ENCODE measurements at places on chromosomes 1 and 21.

- DNase-seq: no peak
Measured at GRCh38 chr1:98674075-98674781, 12.7 kb downstream of the SNX7 start.

GRCh38 chr1:199218533-199218932 is 579.7 kb downstream of the PTPRC start:
- DNase-seq: no peak

DNA sequence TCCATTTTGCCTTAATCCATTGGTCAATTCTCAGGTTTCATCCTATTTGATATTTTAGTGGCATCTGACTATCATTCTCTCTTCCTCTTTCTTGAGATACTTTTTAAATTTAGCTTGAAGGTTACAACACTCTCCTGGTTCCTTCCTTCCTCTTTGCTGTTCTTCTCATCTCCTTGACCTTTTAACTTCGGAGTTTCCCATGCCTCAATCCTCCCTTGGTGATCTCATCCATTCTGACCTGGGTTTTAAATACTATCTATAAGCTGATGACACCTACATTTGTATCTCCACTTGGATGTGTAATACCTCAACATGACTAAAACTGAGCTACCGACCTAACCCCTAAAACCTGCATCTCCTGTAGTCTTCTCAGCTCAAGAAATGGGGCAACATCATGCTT is 4.8 kb upstream of the ZNF687 start:
- peak; percentile 8 for DNase-seq

DNA sequence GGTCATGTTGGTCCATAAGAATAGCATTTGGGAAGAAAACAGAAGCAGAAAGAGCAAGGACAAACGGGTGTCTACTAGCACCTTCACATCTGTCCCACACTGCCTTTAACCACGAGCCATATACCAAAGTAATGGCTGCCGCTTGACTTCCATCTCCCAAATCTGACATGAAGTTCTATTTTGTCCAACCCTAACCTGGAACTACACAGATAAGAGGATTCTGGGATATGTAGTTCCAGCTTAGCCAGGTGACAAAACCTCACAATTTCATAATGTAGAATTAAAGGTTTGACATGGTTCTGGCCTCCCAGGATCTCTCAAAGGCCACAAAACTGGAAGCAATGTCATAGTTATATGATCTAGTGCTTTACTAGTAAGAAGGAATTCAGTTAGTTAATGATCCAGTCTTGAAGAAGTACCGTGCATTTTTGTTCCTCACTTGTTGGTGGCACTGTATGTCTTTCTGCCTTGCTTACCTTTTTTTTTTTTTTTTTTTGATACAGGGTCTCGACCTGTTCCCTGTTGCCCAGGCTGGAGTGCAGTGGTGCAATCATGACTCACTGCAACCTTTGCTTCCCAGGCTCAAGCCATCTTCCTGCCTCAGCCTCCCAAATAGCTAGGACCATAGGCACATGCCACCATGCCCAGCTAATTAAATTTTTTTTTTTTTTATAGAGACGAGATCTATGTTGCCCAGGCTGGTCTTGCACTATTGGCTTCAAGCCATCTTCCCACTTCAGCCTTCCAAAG is 17.5 kb downstream of the PTGFRN start:
- no peak for DNase-seq

DNA sequence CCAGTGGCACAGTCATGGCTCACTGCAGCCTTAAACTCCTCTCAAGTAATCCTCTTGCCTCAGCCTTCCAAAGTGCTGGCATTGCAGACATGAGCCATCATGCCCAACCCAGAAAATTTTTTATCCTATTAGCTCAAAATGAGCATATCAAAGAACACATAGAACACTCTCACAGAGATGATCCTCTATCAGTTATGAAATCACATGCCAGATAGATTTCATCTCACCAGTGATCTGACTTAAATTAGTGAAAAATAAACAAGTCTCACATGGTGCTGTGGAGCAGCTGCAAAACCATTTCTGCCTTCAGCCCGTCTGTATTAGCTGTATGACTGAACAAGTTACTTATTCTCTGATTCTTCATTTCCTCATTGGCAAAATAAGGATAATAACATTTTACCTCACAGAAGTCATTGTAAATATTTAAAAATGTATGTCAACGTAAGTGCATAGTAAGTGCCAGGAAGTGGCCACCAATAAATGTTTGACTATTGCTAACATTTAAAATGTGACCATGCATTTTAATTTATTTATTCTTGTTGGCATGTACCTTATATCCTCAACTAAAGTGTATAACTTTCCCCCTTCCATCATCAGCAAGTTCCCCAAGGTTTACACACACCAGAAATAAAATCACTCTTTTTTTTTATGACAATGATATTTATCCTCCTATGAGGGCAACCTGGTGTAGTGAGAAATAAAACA is 29.0 kb upstream of the SLC19A2 start:
- no peak for DNase-seq

DNA sequence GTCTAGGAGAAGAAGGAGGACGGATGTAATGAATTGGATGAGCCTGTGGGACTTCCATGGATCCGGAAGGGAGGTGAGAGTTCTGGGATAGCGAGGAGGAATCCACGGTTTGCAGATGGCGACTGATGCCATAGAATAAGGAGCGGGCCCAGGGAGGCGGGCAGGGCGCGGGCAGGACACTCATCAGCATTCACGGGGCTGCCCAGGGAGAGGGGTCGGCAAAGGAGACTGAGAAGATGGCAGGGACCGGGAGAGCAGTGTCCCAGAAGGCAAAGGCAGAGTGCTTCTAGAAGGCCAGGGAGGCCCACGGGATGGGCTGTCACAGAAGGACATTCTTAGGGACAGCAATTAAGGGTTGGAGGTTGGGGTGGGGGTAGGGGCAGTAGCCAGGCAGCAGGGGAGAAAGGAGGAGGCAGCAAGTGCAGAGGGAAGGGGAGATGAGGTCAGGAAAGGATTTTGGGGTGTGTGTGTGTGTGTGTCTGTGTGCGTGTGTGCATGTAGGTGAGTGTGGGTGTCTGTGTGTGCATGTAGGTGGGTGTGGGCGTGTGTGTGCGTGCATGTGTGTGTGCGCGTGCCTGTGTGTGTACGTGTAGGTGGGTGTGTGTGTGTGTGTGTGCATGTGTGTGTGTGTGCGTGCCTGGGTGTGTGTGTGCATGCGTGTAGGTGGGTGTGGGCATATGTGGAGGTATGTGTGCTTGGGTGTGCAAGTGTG is 1.1 kb upstream of the COL8A2 start:
- no peak for DNase-seq

DNA sequence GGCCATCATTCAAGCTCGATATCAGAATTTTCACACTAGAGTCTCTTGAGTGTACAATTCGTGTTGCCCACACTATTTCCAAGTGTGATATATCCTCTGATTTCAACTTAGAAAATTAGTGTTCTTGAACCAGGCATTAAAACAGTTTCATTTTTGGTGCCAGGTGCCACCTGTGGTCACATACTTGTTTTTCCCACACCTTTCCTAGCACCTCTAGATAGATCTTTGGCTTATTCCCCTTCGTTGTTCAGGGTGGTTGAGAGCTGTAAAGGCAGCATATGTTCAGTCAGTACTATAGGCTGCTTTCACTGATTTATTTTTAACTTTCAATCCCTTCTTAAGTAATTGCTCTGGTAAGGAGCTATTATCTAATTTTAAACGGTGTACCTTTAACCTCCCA is 131.1 kb downstream of the NEK7 start:
- no peak for DNase-seq

- no peak for DNase-seq
Measured at GRCh38 chr1:38139738-38140487, 93.3 kb upstream of the POU3F1 start.

- DNase-seq: no peak
Measured at GRCh38 chr21:41885341-41886024, 6.3 kb upstream of the PRDM15 start.

DNA sequence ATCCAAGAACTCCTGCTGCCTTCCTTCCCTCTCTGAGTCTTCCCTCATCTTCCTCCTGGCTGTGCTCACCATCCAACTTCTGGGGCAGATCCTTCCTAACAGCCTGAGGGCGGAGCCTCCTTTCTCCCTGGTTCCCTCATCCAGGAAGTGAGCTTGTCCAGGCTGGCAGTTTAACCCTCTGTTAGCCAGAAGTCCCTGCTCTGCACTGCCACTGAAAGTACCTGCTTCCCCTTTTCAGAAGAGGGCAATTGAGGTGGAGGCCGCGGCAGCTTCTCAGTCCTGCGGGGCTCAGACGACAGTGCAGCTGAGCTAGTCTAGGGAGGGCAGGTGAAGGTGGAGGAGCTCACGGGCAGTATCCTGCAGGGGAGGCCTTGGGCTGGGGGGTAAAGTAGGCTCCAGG is 149.1 kb downstream of the FCRL5 start:
- DNase-seq: no peak

GRCh38 chr1:112706505-112707220 is at the start of gene RHOC:
TSS of gene RHOC (minus strand) at chr1:112707127. CDS start at chr1:112703799, 3,328 bp downstream.
- peak; percentile 54 for DNase-seq

- no peak for DNase-seq
Measured at GRCh38 chr1:31214316-31215064, 25.2 kb downstream of the NKAIN1 start.

DNA sequence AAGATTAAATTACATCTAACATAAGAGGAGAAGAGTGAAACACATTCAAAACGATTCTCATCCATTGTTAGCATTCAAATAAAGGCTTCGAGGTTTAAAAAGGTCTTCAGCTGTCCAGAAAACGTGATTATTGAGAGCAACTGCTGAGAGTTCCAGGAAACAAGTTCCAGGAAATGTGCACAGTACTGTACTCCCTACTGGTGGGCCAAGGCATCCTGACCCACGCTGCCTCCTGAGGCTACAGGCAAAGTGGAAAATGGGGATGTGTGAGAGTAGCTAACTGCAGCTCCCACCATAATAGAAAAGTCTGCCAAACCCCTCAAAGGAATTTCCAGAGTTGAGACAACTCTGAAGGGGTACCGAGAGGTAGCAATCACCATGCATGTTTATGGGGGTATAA is 2.0 kb downstream of the VAV3 start:
- no peak for DNase-seq

DNA sequence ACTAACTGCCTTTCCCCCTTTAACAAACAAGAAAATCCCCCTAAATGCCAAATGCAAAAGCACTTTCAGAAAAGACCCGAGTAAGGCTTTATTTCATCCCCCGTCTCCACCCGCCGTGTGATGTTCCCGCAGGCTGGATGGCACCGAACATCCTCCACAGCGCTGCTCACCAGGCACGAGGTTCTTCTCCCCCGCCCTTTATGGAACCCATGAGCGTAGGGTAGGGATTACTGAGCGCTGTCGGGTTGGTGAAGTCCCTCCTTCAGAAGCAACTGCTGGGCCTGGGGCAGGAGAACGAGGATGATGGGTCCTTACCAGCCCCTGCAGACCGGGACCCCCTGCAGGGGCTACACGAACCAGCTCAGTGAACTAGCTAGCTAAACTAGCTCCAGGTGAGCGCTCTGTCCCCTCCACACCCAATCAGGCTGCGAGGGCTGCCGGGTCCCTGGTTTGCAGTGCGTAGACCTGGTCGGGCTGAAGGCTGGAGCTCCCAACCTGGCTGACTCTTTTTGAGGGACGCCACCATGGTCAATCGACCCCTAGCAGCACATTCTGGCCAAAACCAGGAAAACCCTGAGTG is 80.4 kb downstream of the ITPKB start:
- no peak for DNase-seq

DNA sequence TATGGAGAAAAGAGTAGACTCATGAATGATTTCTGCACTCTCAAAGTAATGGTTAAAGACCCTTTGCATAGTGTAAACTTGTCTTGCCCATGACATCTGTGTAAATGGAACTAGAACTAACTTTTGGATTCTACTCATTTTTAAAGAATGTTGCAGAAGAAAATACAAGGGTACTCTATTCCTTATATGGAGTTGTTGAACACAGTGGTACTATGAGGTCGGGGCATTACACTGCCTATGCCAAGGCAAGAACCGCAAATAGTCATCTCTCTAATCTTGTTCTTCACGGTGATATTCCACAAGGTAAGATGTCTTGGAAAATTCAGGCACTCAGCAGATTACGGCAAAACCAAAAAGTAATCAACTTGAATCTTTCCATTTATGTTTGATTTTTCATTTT is 19.8 kb downstream of the CCT8 start:
- no peak for DNase-seq

GRCh38 chr21:29307718-29308455 is 9.2 kb downstream of the BACH1 start:
- DNase-seq: no peak

DNA sequence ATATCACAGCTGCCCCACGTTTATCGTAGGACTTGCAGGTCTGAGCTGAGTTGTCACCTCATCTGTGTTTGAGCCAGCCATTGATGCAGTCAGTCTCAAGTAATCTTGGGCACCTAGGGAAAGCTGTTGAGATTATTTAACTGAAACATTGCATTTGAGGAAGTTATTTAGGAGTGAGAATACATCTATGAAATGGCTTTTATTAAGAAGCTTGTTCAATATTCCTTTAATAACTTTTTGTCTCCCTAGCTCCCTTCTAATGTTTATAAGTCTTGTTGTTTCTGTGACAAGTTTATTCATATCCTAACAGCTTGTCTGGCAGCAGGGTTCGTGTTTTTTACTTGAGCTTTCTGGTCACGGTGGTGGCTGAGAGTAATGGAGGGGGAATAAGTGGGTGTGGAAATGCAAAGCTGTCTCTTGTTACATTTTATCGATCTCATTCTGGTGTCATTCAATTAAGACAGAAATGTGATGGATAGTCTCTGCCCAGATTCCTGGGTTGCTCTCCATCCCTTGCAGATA is 555.9 kb downstream of the USP25 start:
- no peak for DNase-seq

DNA sequence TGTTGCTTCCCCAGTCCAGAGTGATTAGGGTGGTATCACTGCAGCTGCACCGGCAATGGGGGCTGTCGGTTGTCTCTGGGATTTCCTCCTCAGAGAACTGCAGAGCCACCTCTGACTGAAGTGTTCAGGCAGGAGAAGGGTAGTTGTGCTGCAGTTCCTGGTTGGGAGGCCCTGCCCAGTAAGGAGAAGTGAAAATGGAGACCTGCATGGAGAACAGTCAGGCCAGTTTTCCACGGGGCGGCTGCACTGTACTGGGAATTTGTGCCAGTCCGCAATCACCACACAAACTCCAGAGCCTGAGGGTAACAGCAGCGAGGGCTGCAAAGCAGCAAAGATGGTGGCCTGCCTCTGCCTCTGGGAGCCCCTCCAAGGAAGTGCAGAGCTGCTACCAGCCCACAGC is 58.1 kb upstream of the CCDC190 start:
- no peak for DNase-seq

DNA sequence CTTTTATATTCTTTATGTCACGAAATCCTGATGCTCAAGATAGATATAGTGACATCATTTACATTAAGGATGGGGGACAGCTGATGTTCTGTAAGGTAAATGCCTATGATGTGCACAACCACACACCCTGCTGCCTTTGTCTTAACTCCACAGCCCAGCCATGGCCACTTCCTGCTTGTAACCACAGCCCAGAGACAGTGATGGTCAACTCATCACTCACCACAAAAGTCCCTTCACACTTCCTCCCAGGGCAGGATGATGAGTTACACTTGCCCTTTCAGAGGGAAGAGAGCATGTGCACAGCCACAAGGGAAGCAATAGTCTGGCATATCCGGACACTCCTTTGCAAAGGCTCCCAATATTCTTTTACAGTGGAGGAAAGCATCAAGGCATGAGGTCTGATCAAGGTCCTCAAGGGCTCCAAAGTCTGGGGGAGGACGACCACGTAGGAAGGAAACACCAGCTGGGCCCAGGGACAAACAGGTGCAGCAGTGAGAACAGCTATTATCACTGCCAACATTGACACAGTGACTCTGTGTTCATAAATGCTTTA is 53.8 kb downstream of the PLPP3 start:
- DNase-seq: no peak

Data from hematopoietic multipotent progenitor cell (in vitro differentiated cells).